ENCODE measurements at places on chromosomes 1 and 21.

DNA sequence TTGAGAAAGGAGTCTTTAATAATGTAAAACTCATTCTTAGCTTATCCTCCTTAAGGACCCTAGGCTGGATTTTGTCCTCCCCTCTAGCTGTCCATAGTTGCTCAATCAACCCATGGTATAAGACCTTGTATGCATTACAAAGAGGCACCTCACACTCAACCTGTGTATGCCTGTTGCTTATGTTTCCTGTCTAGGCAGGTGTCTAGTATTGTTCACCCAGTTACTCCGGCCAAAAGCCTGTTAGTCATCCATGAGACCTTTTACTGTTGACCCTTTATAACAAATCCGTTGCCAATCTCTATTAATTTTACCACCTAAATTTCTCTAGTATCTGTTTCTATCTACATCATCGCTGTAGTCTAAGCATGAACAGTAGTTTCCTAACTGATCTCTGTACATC is 3.7 kb downstream of the LYPLAL1 start:
- DNase-seq, result no peak

GRCh38 chr1:41280202-41281032 is 38.3 kb upstream of the SCMH1 start:
- DNase-seq, result no peak

DNA sequence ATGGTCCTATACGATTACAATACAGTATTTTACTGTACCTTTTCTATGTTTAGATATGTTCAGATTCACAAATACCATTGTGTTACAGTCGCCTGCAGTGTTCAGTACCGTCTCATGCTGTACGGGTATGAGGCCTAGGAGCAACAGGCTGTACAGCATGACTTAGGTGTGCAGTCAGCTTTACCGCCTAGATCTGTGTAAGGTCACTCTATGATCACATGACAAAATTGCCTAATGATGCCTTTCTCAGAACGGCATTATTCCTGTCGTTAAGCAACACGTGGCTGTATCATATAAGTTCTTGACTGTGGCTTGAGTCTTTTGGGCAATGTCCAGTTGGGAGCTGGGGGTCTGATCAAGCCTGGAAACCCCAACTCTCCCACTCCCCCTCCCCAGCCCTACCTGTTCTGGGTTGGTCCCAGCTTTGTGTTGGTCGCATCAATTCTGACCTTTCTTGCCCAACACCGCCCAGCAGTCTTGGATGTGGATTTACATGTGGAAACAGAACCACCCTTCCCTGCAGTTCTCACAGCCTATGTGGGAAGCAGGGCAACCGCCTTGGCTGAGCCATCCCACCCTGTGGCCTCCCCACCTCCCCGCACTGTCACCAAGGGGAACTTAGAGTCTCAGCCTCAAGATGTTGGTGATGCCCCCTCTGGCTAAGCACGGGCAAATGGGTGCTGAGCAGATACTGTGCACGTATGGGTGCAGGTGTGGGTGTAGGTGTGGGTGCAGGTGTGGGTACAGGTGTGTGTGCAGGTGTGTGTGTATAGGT is 80.2 kb upstream of the ACTL8 start:
- no peak for DNase-seq

- no peak for DNase-seq
Observed at GRCh38 chr1:111225091-111225490, 2.4 kb upstream of the CHI3L2 start.

- DNase-seq, result no peak
Observed at GRCh38 chr1:119007339-119007669, 19.2 kb upstream of the TBX15 start.

GRCh38 chr1:221166559-221167318 is 287.5 kb downstream of the HLX start:
- DNase-seq, result no peak

DNA sequence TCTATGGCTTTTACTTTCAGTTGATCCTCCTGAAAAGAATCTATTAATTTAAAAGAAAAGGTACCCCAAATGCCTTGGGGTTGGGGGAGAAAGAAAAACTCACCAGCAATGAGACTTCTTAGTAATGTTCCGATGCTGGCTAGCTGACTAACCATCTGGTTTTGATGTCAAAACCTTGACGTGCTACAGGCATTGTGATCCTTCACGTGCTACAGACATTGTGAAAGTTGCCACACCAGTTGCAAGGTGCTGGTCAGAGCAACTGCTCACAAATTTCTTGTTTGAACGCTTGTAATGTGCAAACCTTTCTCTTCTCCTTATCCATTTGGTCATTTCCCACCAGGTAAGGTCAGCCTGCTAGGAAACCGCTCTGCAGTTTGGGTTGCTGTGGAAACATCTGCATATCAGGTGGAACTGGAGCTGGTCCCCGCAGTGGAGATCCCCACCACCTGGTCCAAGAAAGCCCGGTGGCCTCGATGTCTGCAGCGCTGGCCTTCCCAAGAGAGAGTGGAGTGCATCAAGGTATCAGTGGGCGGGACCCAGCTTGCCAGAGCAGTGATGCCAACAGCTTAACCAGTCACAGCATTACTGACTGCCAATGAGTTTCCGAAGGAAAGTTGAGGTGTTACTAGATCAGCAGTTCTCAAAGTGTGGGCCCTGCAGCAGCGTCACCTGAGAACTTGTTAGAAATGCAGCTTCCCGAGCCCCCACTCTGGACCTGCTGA is 16.1 kb downstream of the MAB21L3 start:
- DNase-seq, result no peak

GRCh38 chr1:214360116-214360515 is 79.2 kb downstream of the SMYD2 start:
- DNase-seq, result no peak

DNA sequence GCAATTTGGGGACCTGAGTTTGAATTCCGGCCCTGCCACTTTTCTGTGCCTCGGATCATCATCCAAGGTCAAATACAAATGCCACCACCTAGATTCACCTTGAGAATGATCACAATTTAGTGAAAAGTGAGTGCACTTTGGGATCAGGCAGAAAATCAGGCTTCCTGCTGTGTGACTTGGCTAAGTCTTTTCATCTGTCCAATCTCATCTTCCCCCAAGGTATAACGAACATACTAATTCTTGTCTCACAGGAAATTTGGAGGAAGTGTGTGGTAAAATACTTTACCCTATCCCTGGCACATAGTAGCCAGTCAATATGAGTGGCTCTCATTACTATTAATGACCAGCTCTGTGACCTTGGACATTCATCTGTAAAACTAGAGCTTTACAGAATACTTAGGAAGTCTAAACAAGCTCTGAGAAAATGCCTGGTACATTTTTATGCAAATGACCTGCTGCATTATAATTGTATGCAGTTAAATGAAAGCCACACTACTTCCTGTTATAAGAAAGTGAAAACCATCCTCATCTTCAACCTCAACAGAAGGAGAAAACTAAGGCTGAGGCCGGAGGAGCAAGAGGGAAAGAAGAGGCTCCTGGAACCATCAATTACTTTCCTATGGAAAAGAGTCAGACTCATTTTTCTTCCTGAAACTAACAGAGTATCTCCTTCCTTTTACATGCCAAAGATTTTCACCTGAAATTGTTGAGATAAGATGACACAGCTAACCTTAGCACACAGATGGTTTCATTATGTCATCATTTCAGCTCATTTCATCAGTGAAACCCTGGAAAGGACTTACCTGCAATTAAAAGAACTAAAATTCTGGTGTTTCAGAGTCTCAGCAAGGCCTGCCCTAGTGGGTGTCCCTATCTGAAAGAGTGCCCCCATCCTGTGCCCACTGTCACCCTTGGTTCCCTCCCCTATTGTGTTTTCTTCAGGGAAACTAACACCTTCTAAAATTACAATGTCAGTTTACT is 32.6 kb upstream of the RGS8 start:
- DNase-seq, result no peak

DNA sequence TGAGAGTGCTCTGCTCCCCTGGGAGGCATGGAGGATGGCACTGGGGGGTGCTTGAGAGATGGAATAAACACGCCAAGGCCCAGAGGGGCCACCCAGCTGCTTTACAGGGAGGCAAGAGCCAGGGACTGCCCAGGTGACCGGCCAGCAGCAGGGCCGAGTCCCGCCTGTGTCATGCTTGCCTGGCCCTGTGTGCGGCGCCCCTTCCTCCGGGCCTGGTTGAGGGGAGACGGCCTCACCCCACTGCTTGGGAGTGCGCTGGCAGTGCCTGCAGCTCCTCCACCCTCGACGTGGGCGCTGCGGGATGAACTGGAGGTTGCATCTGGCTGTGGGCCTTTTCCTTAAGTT is 33.1 kb upstream of the COL6A2 start:
- no peak for DNase-seq

- no peak for DNase-seq
Observed at GRCh38 chr1:228005511-228006033, 1.2 kb upstream of the WNT3A start.

DNA sequence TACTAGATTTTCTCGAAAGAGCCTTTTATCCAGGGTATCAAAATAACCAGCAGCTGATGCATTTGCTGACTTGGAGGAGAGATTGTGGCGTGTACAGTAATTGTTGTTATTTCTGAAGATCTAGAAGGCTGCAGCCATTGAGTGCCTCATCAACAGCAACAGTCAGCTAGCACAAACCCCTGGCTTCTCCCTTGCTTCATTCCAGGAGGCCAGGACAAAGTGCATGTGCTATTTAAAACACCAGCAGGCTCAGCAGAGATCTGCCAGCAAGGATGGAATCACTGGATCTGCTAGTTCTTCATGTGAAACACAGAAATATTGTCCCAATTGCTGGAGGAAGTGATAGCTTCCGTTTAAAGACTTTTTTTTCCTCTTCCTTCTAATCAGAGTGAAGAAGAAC is 2.8 kb upstream of the NGF start:
- no peak for DNase-seq

DNA sequence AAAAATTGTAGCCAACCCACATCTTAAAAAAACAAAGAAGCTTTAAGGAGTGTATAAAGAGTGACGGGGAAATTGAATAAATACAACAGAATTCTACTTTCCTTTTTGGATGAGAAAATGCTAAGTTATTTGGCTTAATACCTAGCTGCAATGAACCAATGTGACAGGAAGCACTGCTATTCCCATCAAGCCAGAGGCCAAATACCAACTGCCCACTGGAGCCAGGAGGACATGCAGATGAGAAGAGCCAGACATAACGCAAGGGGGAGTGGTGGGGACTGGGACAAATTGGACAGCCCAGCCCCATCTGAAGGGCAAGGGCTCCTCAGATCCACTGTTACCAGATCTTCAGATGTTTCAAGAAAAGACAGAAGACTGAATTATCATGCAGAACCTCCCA is 25.7 kb downstream of the DNAJC11 start:
- no peak for DNase-seq

GRCh38 chr1:70195342-70195741 is 10.0 kb downstream of the LRRC40 start:
- no peak for DNase-seq

- no peak for DNase-seq
Observed at GRCh38 chr1:60992165-60992564, 90.2 kb upstream of the NFIA start.

DNA sequence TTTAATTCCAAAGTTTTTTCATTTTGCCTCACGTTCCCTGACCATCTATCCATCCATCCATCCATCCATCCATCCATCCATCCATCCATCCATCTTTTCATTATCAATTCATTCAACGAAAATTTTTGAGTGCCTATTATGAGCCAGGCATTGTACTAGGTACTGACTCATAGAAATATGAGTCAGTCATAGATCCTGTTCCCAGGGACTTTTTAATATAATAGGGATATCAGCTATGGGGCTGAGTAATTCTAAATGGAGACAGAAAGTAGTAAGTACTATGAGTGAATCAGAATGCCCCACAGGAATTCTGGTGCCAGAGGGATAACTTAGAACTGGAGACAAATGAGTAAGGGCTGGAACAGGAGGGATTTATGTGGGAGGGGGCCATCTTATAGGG is 49.8 kb upstream of the GNG12 start:
- no peak for DNase-seq

DNA sequence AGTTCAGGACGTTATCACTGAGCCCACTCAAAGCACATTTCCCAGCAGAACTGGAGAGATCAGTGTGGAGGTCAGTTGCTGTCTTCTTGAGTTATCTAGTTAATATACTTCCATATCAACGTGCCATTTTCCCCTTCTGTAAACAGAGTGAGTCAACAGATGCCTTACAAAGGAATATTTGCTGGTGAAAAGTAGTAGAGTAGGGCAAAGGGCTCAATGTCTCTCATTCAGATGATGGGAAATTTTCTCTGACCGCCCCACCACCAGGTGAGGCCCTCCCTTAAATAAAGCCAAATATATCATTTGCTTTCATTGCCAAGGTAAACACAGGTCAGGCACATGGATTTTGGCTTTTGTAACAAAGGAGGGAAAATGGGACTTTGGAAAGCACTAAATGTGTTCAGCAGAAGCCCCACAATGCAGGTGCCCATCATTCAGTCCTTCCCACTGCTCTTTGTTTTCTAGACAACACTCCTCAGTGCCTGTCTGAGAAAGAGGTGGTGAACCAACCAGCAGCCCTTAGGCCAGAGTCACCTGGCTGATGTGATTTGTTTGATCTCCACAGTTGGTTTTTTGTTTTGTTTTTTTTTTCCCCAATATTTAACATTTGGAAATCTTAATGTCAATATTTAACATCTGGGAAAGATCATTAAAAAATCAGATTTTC is 40.5 kb upstream of the SAMD13 start:
- no peak for DNase-seq

GRCh38 chr1:236717811-236718210 is 31.5 kb downstream of the ACTN2 start:
- no peak for DNase-seq

DNA sequence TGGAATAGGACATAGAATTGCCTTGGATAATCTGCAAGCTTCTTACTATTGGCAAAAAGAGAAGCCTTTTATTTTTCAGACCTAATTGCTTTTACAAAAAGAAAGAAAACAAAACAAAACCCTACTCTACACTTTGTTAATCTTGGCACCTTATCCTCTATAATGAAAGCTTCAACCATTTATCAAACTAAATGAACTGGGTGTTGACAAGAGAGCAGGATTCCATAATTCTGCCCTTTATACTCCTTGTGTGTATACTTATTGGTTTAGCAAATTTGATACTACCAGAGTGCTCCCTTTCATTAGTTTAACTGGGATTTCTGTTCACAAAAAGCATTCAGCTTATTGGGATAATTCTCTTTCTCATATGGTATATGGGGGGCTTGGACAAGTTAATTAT is 3.0 kb upstream of the TMCC2 start:
- no peak for DNase-seq

DNA sequence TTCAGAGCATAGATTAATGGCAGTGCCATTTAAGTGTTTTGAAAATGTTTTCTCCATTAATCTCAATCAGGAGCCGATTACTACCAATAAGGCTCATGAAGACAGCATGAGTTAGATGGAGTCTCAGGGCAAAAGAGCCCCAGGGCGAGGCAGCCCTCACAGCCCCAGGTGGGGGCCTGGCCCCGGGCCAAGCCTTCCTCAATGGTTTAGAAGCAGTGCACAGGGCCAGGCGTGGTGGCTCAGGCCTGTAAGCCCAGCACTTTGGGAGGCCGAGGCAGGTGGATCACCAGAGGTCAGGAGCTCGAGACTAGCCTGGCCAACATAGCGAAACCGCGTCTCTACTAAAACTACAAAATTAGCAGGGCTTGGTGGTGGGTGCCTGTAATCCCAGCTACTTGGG is 348.1 kb upstream of the VAMP3 start:
- no peak for DNase-seq

DNA sequence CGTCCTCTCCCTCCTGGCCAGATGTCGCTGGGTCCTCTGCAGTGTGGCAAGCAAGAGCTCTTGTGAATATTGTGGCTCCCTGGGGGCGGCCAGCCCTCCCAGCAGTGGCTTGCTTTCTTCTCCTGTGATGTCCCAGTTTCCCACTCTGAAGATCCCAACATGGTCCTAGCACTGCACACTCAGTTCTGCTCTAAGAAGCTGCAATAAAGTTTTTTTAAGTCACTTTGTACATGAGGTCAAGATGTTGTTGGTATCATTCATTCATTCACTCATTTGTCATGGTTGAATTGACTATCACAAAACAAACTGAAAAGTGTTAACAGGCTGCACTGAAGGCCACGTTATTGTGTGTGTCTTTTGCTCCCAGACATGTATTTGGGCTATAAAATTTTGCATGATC is 8.2 kb upstream of the PADI6 start:
- no peak for DNase-seq

Data from memory B cell (primary cell).